Naive thymus-derived CD8-positive, alpha-beta T cell (primary cell): ENCODE measurements at places on chromosomes 4 and X.
A peak's percentile ranks its signal among the peaks of the same experiment; 100 is the strongest.

- DNase-seq = no peak
Observed at GRCh38 chr4:139576219-139576618, 20.2 kb upstream of the SETD7 start.

DNA sequence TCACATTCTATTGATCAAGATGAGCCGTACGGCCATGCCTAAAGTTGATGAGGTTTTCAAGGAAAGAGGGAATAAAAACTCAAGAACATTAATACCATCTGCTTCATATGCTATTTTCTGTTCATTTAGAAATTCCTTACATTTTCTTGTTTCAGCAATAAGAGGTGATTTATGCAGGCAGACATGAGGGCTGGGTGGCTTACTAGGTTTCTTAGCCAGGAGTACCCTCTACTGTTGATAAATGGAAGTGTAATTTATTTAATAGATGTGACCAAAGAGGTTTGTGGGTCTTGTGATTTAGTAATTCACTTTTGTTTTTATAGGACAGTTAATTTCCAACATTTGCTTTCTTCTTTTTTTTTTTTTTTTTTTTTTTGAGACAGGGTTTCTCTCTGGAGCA lies 6.4 kb upstream of the SMIM9 start:
- DNase-seq = no peak

DNA sequence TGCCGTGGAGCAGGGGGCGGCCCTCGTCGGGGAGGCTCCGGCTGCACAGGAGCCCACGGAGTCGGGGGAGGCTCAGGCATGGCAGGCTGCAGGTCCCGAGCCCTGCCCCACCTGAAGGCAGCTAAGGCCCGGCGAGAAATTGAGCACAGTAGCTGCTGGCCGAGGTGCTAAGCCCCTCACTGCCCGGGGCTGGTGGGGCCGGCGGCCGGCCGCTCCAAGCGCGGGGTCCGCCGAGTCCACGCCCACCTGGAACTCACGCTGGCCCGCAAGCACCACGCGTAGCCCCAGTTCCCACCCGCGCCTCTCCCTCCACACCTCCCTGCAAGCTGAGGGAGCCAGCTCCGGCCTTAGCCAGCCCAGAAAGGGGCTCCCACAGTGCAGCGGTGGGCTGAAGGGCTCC lies 589.4 kb downstream of the PPP4R3C start:
- no peak for DNase-seq

DNA sequence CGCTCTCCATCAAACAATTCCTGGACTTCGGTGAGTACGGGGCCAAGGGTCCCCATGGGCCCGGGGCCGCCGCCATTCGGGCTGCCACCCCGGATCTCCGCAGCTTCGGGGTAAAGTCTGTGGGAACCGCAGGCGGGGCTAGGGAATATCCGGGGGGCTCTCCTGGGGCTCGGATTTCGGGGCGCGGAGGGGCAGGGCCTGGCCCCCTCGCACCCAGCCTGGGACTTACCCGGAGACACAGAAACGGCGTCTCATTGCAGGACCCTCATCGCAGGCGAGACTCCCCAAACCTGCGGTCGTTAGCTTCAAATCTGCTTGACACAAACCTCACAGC lies 413 bp downstream of the PDK3 start:
- no peak for DNase-seq

DNA sequence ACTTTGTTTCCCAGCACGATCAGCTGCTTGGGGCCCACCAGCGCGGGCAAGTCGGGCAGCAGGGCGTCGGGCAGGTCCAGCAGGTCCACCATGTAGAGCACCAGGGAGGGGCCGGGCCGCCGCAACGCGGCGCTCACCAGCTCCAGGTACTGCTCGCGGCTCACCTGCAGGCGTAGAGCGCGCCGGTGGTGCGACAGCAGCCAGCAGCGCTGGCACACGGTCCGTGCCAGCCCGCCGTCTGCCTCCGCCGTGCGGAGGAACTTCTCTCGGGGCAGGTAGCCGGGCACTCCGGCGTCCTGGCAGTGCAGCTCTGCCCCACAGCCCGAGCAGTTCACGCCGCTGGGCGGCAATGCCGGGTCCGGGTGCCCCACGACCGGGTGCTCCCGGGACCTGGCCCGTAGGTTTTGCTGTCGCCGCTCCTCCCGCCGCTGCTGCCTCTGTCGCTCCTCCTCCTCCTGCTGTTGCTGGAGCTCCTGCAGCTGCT lies 527 bp downstream of the NOA1 start:
- DNase-seq = peak; percentile 49

DNA sequence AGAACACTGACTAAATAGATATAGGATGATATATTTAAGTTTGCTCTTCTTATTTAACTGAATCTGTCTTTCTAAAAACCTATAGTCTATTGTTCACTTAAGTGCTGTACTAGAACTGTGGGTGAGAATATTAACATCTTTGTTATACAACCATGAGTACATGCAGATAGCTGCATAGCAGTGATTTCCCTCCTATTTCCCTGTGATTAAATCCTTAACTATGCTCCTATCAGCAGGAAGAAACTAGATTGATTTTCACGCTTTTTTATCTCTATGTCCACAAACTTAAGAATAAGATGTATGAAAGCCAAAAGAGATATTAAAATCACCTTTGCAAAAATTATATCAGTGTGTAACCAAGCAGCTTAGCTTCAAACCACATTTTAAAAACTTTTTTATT lies 11.3 kb upstream of the UGT2A3 start:
- no peak for DNase-seq

GRCh38 chr4:154616287-154616686 lies 3.8 kb upstream of the FGG start:
- no peak for DNase-seq

GRCh38 chr4:41323179-41323578 lies 66.5 kb downstream of the UCHL1 start:
- no peak for DNase-seq

DNA sequence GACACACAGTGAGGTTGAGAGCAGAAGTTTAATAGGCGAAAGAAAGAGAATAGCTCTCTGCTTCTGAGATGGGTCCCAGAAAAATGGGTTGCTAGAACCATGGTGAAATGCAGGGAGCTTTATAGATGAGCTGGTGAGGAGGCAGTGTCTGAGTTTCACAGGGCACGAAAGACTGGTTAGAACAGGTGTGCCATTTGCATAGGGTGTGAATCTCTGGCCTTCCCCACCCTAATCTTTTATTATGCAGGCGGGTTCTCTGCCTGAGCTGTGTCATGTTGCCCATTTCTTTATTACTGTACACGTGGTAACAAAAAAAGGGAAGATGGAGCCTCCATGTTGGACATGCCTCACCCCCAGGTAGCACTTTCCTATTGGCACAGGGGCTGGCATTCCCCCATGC lies 39.1 kb downstream of the FUNDC1 start:
- no peak for DNase-seq
